ENCODE measurements at places on chromosomes 1 and 21. TPM values are rescaled to one million over a fixed set of nuclear protein-coding genes. Genes with fewer than 3 reads are reported as not detected.

- no peak for DNase-seq
These were observed 49.0 kb upstream of the OLFM3 start for GRCh38 chr1:102045752-102046151.

GRCh38 chr1:12478612-12478985 lies 139.4 kb downstream of the DHRS3 start:
- DNase-seq, result no peak

Gene RXFP4
- not detected for polyA plus RNA-seq

- no peak for DNase-seq
These were observed 12.0 kb upstream of the PRELP start for GRCh38 chr1:203463469-203464062.

GRCh38 chr1:17733661-17734060 lies 21.5 kb upstream of the ACTL8 start:
- DNase-seq, result no peak
